ENCODE measurements at places on chromosomes 5 and 9.

GRCh38 chr9:22922222-22922621 is 475.6 kb downstream of the DMRTA1 start:
- no peak for DNase-seq

- DNase-seq, result no peak
Measured at GRCh38 chr5:105639068-105639467, 2031.7 kb downstream of the EFNA5 start.

GRCh38 chr5:26761446-26761845 is 276.9 kb downstream of the CDH9 start:
- no peak for DNase-seq

GRCh38 chr9:77020413-77021290 is 1.2 kb downstream of the FOXB2 start:
- DNase-seq, result no peak

DNA sequence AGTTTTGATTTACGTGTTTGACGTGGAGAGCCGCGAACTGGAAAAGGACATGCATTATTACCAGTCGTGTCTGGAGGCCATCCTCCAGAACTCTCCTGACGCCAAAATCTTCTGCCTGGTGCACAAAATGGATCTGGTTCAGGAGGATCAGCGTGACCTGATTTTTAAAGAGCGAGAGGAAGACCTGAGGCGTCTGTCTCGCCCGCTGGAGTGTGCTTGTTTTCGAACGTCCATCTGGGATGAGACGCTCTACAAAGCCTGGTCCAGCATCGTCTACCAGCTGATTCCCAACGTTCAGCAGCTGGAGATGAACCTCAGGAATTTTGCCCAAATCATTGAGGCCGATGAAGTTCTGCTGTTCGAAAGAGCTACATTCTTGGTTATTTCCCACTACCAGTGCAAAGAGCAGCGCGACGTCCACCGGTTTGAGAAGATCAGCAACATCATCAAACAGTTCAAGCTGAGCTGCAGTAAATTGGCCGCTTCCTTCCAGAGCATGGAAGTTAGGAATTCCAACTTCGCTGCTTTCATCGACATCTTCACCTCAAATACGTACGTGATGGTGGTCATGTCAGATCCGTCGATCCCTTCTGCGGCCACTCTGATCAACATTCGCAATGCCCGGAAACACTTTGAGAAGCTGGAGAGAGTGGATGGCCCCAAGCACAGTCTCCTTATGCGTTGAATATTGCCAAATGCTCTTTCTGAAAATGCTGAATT is 850 bp downstream of the RRAGA start:
- DNase-seq, result peak; percentile 52

All from fibroblast of skin of scalp (primary cell).